ENCODE measurements at places on chromosomes 6 and 20.

GRCh38 chr6:89749918-89750317, 69.7 kb downstream of the MDN1 start:
- DNase-seq, result no peak

DNA sequence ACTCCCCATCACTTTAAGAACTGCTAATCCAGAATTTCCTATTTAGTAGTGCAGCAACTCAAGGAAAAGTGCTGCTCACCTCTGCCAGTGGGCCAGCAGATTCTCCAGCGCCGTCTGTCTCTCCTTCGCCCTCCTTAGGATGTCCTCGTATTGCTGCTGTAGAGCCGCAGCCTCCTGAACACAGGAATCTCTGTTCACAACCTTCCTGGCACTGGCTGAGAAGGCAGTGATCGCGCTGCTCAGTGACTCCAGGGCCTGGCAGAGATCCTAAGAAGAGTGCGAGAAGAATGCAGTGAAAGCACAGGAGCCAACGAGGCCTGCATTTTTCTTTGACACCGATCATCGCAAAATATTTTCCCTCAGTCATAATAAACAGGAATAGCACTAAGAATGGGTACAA, 209.0 kb downstream of the SYNE1 start:
- DNase-seq, result no peak

DNA sequence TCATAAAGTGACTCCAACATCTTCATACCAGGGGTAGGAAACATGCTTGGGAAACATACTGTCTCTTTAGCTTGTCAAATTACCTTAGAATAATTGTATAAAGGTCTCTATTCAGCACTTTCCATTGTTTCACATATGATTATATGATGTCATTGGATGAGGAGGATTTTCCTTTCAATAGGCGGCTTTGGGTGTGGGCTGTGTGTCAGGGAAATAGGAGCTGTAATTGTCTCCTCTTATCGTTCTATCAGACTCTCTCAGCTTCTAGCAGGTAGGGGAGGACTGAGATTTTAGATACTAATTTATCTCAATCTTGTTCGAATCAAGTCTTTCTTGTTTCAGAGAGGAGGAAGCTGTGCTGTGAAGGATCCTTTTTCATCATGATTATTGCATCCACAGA, 179.4 kb upstream of the OLIG3 start:
- DNase-seq, result no peak

DNA sequence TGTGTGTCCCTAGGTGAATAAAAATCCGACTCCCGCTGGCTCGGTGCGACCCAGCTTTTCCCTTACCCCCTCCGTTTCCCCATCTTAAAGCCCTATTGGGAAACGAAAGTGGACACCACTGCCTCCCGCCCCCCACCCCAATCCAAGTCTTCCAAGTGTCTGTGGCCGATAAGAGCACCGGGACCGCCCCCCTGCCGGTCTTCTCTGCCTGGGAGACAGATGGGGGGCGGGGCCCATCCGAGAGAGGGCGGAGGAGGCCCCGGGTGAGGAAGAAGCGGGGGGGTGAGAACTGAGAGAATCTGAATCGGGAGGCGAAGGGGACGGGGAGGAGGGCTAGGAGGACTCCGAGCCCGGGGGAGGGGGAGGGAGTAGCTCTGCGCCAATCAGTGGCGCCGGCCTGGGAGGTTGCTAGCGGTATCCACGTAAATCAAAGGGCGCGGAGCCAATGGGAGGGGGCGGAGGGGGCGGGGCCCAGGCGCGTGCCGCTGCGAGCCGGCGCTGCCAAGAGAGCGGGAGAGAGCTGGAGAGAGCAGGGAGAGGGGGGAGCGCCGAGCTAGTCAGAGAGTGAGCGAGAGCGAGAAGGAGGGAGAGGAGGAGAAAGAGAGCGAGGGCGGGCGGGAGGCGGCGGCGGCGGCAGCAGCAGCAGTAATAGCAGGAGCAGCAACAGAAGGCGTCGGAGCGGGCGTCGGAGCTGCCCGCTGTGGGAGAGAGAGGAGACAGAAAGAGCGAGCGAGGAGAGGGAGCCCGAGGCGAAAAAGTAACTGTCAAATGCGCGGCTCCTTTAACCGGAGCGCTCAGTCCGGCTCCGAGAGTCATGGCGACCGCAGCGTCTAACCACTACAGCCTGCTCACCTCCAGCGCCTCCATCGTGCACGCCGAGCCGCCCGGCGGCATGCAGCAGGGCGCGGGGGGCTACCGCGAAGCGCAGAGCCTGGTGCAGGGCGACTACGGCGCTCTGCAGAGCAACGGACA, at the start of gene POU3F2:
Gene POU3F2, plus strand, starts transcription at position 515 of the 972 bp plus-strand sequence. Its CDS starts 300 bp downstream, at position 815.
- DNase-seq, result no peak

- no peak for DNase-seq
Measured at GRCh38 chr6:157652601-157653363, 170.3 kb upstream of the SNX9 start.

DNA sequence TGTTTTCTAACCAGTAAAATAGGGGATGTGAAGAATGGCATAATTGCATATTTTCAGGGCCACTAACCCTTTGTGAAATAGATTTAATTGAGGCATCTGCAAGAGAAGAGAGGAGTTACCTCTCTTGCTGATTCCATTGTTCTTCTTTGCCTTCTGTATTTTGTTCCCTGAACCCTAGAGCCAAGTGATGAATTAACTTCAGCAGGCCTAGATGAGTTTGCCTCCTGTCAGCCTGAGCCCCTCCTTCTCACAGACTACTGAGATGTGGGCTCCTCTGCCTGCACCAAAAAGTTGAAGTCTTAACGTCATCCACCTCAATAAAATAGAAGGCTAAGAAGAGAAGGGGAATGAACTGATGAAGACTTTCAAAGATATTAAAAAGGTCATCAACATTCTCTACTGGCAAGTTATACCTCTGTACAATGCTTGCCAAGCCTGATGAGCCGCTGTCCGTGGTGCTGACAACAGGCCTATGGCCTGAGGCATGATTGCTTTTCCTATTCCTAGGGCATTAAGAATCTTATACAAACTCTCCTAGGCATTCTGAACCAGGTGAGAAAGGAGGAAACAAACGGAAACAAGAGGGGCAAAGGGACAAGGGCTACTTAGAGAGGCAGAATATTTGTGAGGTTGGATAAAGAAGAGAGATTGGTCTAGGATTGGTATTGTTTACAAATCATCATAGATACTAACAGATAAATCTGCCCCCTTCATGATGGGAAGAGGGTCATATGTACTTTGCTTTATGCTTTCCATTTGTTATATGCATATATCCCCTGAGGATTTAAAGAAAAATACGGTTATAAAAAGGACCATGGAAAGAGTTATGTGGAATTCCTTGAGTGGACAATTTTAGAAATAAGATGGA, 46.8 kb downstream of the CD24 start:
- peak; percentile 46 for DNase-seq

All from AML-193 (cell line).